ENCODE measurements at places on chromosomes 1 and 21.

DNA sequence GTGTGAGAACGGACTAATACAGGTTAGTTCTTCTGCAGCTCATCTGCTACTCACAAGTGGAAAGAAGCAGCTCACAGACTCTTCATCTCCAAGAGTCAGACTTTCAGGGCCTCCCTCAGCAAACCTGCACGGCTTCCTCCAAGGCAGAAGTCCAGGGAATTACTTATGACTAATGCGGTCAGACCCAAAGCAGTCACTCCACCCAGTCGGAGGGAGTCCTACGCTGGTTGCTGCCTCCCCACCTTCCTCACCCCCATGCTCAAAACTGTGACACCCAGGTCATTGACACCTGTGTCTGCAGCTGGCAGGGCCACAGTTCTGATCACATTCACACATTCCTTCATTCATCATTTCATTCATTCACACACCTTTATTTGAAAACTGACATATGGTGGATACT, 38.4 kb upstream of the PRDM2 start:
- no peak for DNase-seq

GRCh38 chr1:194084755-194085154, 898.3 kb upstream of the B3GALT2 start:
- DNase-seq: no peak

DNA sequence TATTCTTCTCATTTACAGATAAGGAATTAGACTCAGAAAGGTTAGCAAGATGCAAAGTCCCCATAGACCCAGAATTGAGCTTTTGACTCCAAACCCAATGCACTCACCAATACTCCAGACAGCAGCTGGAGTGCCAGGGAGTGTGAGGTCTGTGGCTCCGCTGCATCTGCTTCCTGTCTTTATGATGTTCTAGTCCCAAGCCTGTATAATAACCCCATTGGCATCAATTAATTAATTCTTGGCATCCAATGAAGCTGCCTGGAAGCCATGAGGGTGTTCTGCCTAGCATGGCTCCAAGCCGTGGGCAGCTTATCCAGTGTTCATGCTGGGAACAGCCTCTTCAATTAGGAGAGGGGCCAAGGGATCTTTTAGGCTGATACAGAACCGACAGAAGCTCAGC, 188.7 kb downstream of the GIPC2 start:
- DNase-seq: no peak

DNA sequence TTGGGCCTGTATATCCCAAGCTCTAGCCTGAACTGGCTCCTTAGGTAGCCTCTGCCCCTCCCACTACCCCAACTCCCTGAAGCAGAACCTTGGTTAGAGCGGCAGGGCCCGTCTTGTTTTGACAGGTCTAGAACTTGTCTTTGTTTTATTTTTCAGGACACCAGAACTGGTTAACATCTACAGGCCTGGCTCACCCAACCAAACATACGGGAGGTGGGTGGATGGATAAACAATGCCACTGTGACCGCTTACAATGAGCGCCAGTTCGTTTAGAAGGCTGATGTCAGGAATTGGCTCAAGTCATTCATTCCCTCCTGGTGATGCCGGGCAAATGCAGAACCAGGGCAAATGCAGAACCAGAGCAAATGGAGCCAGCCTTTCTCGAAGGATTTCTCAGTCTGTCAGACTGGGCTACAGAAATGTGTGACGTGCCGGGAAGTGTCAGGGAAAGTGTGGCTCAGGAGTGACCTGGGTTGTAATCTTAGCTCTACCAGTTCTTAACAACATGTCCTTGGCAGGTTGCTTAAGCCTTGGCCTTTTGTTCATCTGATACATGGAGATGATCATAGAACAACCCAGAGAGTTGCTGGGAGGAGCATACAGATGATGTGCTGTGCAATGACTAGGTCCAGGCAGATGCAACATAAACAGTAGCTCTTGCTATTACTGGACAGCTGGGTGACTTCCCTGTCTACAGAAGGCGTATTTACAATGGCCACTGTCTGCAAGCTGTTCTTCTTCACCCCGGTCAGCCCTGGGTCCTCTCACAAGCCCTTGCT, 30.5 kb upstream of the BTG2 start:
- DNase-seq: peak; percentile 53

- no peak for DNase-seq
Observed at GRCh38 chr1:115336741-115337140, 1.3 kb downstream of the NGF start.

- no peak for DNase-seq
Observed at GRCh38 chr1:233505130-233505529, 108.8 kb upstream of the KCNK1 start.

DNA sequence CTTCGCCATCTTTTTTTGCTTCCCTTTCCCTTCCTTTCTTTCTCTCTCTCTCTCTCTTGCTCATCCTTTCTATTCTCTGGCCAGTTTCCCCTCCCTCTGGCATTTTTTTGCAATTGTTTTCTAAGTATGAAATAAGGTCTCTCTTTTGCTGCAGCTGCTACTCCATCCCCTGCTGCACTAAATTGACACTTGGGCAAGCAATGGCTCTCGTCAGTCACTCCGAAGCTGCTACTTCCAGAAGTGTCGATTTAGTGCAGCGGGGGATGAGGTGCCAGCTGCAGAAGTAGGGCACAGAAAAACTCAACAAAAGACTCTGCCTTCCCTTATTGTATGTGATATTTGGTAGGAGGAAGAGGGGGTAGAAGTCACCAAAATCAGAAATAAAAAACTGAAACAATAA, 642.3 kb downstream of the RWDD3 start:
- DNase-seq: no peak

GRCh38 chr1:53804791-53805505, 33.1 kb downstream of the NDC1 start:
- no peak for DNase-seq

- no peak for DNase-seq
Observed at GRCh38 chr1:17689011-17689410, 66.1 kb upstream of the ACTL8 start.

- no peak for DNase-seq
Observed at GRCh38 chr1:237303929-237304328, 261.9 kb downstream of the RYR2 start.

DNA sequence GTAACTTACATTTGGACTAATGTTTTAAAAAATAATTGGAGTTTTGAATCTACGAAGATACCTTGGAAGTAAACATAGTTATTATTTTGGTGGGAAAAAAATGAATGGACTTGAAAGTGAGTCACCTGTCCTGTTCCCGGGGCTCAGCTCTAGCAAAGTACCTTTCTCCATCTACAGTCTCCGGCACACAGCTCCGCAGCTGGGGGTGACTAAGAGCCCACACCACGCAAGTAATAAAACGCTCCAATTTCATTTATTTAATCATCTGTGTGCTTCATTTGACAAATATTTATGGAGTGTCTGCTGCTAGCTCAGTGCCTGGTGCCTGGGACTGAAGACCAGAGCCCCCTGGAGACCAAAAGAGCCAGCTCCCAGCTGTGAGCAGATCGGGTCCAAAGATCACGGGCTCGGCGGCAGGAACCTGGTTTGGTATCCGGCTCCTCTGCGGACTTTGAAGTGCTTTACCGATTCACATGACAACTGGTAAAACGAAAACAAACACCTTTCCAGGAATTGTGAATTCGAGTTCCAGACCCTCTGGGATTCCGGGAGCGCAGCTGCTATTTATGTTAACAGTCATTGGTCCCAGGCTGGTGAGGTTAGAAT, 1.7 kb upstream of the RIPK4 start:
- no peak for DNase-seq

Measured in head of caudate nucleus (tissue), 42 donors.